ENCODE measurements at places on chromosomes 12 and 14.
A peak's percentile ranks its signal among the peaks of the same experiment; 100 is the strongest.

DNA sequence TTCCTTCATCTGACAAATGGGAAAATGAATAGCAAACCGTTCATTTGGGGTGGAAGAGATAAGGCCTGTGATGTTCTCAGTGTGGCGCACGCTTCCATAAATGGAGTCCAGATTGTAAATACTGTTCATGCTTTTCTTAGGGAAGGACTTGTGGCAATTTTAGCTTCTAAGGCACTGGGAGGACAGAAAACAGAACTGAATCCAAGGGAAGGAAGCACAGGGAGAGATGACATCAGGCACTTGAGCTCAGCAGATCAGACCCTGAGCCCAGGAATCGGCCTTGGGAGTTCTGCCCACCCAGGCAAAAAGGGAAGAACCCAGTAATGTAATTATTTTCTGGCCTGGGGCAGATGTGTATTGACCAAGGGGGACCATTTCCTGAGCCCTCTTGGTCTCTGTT is 7.2 kb upstream of the SH2B3 start:
- DNase-seq = peak; percentile 90

DNA sequence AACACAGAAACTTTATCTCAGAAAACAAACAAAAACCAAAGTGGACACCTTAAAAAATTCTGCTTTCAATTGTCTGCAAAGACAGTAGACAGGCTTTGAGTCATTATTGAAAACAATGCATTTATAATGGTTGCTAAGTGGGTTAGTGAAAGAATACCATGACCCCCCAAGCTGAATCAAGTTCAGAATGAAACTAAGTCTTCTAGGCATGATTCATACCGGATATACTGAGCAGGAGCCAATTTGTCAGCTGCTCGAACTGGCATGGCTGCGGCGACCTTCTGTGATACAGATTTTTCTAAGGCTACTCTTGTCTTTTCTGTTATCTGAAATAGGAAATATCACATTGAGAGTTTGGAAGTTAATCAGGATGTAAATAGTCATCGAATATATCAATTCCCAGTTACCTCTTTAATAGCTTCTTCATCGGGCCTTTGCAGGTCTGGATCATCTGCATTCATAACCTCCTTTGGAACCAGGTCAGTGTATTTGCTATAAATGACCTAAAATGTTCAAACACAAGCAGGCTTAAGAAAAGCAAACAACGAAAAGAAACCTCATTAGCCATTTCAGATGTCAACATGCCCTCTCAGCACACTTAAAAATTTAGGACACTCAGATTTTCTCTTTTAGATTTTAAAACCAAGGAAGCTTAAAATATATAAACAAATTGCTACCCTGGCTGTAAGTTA is 22.3 kb downstream of the SNW1 start:
- no peak for DNase-seq

DNA sequence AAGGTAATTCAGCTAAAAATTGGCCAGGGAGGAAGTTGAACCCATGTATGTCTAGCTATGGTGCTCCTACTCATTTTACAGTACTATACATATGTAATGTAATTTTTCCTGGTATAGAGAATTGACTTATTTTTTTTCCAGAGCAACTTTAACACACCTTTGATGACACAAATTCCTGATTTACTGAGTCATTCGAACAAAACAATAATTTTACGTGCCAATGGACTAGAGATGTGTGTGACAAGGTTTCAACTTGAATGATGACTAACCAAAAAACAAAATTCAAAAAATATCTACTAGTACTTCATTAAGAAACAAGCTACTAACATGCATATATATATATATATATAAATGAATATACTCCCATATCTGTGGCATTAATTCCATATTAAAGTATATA is 180.5 kb downstream of the KITLG start:
- DNase-seq = no peak

- peak; percentile 47 for DNase-seq
Observed at GRCh38 chr12:89733579-89734201, 25.1 kb upstream of the ATP2B1 start.

- no peak for DNase-seq
Observed at GRCh38 chr12:42325326-42325652, 605 bp downstream of the ZCRB1 start.

DNA sequence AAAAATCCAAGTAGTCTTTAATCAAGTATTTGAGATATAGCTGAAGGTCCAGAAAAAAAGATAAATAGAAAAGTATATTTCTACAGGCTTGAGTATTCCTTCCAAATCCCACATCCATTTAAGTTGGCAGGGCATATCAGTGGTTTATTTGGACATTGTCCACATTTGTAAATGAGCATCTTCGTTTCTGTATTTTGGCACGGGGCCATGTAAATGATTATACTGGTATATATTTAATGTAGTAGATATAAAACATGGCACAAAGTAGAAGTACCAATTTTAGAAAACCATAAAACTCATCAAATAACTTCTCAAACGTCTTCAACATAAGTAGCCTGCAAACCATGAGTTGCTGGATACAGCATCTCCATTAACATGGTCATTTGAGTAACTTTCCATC is 437.4 kb upstream of the SOX5 start:
- DNase-seq = no peak

- DNase-seq = no peak
Observed at GRCh38 chr14:45091710-45092109, 7.8 kb downstream of the PRPF39 start.

DNA sequence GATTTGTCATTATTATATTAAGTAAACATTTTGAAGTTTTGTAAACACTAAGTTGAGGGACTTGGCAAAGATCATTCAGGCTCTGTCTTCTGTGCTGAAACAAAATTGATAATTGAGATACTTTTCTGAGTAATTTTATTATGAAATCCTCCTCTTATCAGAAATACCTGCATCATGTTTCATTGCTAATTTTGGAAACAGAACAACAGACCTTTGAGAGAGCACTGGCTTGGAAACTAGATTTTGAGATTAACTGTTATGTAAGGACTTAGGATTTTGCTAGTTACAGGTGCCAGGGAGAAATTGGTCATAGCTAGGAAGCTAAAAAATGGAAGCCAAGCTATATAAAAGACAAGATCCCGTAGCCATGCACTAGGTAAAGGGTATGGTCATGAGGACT is 201.7 kb upstream of the DCN start:
- DNase-seq = no peak

DNA sequence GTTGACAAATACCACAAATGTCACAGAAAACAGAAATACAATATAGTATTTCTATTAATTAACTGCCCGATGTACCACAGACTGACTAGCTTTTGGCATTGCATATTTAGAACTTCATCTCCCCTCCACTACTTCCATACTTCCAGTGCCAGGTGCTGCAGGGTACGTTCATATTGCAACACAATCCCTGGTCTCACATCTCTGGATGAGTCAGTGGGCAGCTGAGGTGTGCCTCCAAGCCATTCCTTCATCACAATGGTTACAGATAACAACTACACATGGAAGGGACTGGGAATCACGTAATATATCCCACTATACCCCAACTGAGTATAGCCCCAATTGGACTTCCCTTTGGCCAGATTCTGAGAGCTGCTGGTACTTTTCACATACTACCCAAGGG is 31.1 kb downstream of the CCDC198 start:
- no peak for DNase-seq

GRCh38 chr12:130988261-130988660 is 34.6 kb downstream of the ADGRD1 start:
- no peak for DNase-seq

DNA sequence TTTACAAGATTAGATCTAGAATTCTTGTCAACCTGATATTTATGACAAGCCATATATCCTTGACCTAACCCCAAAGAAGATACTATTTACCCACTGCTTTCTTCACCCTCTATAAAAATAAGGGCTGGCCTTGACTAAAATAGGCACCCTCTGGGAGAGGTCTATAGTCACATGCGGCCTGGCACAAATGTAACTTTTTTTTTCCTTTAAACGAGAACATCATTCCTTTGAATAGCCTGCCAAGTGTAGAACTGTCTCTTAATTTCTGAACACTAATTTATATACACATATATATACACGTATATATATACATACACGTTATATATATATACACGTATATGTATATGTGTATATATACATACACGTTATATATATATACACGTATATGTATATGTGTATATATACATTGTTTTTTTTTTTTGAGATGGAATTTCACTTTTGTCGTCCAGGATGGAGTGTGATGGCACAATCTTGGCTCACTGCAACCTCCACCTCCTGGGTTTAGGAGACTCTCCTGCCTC is 18.6 kb downstream of the PPTC7 start:
- DNase-seq = no peak

DNA sequence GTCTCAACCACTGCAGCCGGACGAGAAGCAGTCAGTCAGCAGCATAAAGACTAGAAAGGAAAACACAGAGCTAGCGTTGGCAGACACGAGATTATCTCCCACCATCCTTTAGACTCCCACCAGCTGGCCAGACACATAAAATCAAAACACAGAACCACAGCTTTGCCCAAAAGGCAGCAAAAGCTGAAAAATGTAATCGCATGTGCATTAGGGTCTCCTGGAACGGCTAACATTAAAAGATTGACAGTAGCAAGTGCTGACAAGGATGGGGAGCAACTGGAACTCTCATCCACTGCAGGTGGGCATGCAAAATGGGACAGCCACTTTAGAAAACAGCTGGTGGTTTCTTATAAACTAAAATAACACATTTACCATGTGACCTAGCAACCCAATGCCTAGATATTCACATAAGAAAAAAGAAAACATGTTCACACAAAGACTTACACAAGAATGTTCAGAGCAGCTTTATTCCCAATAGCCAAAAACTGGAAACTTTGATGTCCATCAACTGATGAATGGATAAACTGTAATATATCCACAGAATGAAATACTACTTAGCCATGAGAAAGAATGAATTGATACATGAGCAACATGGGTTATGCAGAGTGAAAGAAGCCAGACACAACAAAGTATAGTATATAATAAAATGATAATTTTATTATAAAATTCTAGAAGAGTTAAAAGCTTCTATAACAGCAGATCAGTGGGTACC is 37.7 kb downstream of the NCOR2 start:
- no peak for DNase-seq

DNA sequence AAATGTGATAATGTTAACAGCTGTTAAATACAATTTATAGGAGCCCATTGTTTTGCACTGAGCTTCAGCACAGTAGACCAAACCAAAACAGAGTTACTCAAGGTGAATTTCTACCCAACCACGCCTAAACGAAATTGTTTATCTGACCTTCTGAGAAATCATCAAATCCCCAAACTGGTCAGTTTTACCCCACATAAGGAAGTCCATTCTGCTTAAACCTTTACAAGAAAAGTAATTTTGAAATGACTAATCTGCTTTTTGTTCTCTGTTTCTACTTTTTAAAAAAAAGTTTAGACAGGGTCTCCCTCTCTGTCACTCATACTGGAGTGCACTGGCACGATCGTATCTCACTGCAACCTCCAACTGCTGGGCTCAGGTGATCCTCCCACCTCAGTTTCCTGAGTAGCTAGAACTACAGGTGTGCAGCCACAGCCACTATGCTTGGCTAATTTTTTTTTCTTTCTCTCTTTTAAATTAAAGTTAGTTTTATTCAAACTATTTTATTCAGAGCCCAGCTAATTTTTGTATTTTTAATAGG is 1.4 kb upstream of the RNF10 start:
- DNase-seq = no peak

DNA sequence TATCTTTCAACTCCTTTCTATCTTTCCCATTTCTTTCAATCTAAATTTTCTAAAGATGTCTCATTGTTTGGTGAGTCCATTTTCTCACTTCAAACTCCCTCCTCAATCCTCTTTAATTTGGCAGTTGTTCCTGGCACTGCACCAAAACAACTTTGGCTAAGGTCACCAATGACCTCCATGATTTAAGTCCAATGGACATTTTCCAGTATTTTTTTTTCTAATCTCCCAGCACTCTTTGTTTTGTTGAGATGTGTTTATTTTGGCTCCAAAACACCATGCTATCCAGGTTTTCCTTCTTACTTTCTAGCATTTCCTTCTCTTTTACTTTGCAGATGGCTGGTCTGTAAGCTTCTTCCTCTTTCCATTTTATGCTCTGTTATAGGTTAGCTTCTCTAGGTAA is 42.5 kb upstream of the OTOGL start:
- DNase-seq = no peak

GRCh38 chr12:19423166-19423930 is 15.9 kb upstream of the AEBP2 start:
- no peak for DNase-seq

DNA sequence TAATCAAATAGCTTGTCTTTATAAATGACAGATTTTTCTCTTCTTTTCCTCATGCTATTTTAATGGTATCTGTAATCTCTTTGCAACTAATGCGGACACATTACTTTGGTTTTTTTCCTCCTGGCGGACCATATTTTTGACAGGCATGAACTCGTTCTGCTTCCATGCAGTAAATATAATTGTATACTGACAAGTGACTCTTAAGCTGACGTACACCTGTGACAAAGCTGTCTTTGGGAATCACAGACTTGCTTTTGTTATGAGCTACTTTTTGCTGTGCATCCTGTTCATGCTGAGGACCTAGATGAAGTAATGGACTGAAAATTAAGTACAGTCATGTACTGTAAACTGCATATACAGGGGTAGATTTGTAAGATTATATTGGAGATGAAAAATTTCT is 434.3 kb upstream of the TMTC1 start:
- no peak for DNase-seq

DNA sequence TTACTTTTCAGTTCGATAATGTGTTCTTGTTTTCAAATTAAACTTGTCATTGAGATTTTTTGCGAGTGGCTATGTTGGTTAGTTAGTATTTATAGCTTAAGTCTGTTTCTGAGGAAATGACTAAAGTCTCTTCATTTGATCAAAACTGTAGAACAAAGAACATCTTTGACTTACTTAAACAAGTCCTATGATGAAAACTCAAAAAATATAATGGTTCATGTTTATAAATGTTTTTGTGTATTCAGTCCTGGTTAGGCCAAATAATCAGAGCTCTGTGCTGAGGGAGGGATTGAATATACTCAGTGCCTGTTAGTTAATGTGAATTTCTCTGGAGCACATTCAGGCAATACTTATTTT is 51.7 kb downstream of the PPFIBP1 start:
- DNase-seq = no peak

DNA sequence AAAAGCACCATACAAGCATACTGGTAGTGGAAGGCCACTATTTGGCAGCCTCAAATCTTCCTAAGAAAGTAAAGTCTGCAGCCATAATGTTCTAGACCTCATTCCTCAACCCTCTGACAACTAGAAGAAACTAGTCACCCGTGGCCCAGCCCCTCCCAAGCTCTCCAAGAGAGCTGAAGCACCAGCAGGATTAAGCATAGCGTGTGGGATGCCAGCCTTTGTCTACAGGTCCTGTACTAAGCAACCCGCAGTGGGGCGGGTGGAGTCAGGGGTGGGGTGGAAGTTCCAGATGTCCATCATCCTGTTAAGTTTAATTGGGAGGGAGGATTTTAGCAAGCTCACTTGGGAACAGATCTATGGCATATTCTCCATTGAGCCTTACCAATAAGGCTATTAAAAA is 14.2 kb downstream of the SLC11A2 start:
- peak; percentile 53 for DNase-seq

DNA sequence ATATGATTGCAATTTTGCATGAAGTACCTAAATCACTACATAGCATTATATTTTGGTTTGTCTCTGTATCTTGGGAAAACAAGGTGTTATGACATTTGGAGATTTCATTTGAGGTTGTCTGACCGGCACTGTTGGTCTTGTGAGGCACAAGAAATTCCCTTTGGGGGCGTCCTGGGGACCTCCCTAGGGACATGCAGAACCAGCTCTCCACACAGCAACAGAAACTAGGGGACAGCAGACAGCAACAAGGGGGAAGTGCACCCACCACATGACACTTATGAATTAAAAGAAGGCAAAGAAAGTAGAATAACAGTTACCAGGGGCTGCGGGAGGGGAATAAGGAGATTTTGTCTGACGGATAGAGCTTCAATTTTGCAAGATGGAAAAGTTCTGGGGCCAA is 14.4 kb downstream of the DDX54 start:
- no peak for DNase-seq

- peak; percentile 46 for DNase-seq
Observed at GRCh38 chr12:56104815-56105608, 653 bp downstream of the PA2G4 start.
